ENCODE measurements at places on chromosomes 11 and 22. TPM values are rescaled to one million over a fixed set of nuclear protein-coding genes. Genes with fewer than 3 reads are reported as not detected.

Gene MAP6
- 0.31 TPM for polyA plus RNA-seq

Gene UBQLNL
- polyA plus RNA-seq: 0.09 TPM

Gene GTF2H1
- polyA plus RNA-seq: 16.5 TPM

Gene RIMBP3C
- 0.03 TPM for polyA plus RNA-seq

Gene USP28
- 66.6 TPM for polyA plus RNA-seq

Gene OR56A1
- 0.10 TPM for polyA plus RNA-seq

Gene OR5P2
- polyA plus RNA-seq: not detected

Gene CLMP
- polyA plus RNA-seq: 8.4 TPM

Gene LRRC4C
- polyA plus RNA-seq: 1.1 TPM

Gene OR6T1
- polyA plus RNA-seq: not detected

Measured in GM23338 (cell line).